ENCODE measurements at places on chromosomes 3 and 15.

DNA sequence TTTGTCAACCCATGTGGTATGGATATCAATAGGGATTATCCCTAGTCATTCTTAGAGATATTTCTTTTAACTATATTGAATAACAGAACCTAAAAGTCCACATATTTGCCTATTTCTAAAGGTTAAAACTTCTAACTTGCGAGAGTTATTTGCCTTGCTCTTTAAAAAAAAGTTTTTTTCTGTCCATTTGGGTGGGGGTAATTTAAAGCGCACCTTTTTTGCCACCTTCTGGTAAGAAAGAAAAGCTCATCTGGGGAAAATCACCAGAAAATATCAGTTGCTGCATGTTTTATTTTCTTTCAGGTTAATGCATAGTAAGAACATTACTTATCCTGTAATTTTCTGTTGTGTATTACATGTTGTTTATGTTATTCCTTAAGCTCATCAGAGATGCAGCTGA is 242.0 kb upstream of the GOLGA6L4 start:
- DNase-seq = no peak

GRCh38 chr3:126889276-126890201 is 93.4 kb upstream of the PLXNA1 start:
- no peak for DNase-seq

DNA sequence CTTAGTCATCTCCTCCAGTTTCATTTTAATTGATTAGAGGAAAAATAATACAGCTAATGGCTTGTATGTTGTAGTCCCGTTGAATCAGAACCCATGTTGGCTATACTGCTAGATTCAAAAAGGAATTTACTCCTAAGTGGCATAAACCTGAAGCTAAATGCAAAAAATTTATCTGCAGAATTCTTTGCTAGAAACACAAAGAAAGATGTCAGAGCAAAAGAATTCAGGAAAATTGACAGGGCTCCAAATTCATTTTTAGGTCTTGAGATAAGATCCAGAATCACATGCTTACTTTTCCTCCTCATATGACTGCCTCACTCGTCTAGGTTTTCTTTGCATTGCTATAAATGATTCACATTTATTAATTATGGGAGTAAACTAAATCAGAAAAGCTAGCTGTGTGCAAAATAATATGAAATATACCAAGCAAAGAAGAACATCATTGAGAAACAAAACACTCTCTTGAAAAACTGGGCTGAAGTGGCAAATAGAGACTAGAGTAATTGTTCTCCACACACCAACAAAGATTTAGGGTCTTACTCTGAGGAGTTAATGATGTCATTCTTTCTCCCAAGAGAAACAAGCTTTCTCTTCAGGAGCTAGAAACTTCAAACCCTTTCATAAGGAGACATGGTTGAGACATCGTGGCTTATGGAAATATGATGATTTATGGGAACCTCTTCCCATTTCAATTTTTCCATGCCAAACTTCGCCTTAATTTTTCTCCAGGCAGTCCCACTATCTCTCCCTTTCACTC is 94.8 kb upstream of the FEZF2 start:
- no peak for DNase-seq

DNA sequence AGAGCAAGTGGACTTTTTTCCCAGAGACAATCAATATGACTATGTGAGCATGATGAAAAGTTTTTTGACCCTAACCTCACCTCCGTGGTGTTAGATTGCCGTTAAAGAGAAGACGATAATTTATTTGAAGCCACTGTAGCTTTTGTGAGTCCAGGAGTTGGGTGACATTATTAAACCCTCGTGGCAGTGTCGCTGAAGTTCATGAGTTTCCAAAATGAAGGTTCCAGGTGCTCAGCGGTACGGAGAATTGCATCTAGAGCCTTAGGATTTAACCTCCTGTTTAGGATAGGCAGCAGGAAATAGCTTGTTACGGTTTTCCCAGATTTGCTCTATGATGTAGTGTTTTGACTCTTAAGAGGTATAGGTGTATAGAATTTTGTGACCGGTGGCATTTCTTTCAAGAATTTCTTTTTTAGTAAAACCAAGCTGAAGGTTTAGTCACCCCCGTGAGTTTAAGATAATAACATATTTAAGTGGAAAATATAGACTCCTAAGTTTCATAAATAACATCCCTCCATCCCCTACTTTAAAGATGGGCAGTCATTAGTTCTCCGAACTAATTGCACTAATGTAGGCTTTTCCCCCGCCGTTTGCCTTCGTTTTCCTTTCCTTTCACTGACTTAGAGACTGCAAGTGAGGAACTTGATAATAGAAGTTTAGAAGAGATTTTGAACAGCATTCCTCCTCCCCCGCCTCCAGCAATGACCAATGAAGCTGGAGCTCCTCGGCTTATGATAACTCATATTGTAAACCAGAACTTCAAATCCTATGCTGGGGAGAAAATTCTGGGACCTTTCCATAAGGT is 2.0 kb downstream of the SMC4 start:
- DNase-seq = peak; percentile 58

DNA sequence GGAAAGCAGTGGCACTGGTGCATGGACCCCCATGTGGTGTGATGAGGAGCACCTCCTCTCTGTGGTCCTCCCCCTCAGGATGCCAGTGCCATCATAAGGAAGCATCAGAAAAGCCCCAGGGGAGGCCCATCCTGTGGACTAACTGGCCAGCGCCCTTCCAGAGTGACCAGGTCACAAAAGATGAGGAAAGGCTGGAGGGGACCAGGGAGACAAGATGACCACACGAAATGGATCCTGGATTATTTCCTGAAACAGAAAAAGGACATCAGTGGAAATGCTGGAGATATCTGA is 56.4 kb downstream of the TPRA1 start:
- no peak for DNase-seq

GRCh38 chr3:183967693-183968092 is 50.0 kb downstream of the ABCC5 start:
- no peak for DNase-seq

GRCh38 chr3:124684459-124684858 is 45.8 kb upstream of the UMPS start:
- no peak for DNase-seq

GRCh38 chr15:41491889-41492288 is 1.8 kb upstream of the ITPKA start:
- no peak for DNase-seq

- no peak for DNase-seq
These were observed 174.3 kb upstream of the ZBTB20 start for GRCh38 chr3:115321400-115321805.

DNA sequence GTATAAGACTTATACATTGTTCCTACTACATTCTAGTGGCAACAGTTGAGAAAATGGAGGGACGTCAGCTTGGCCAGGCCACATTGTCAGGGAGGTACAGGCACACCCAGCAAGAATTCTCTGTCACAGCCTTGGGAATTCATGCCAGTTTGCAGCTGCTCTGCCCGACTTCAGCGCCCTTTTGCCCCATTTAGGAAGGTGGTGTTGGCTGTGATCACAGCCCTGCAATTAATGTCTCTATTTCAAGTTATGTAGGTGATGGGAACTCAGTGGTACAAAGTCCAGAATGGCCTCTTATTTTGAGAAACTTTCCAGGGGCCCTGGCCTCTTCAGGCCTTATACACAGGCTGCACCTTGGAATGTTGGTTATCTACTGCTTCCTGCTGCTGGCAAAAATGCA is 26.7 kb downstream of the AMOTL2 start:
- DNase-seq = no peak

DNA sequence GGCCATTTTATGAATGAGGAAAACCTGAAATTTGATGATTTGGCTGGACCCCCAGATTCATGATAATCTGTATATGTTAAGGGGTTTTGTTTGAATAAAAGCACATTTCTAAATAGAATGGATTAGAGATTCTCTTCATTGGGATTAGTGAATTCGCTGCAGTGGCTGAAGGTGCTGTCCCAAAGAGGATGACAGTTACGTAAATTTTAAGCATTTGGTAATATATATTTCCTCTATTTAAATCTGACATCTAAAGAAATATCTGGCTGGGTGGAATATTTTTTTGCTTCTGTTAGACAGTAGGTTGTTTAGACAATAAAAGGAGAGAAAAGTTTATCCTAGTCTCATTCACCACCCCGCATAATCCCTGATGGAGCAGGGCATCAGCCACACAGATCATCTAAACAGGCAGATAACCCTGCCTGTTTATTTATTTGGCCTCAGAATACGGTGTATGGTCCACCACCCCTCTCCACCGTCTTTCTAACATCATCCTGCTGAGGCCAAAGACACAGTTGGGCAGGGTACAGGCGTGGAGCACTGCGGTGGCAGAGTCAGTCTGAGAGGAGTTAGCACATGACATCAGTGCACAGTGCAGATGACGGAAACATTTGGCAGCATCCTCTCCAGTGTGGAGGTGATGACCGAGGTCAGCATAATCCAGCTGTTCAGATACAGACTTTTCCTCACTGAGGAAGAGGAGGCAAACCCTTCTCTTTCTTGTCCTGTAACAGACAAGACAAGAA is 20.4 kb upstream of the NFKBIZ start:
- peak; percentile 68 for DNase-seq

DNA sequence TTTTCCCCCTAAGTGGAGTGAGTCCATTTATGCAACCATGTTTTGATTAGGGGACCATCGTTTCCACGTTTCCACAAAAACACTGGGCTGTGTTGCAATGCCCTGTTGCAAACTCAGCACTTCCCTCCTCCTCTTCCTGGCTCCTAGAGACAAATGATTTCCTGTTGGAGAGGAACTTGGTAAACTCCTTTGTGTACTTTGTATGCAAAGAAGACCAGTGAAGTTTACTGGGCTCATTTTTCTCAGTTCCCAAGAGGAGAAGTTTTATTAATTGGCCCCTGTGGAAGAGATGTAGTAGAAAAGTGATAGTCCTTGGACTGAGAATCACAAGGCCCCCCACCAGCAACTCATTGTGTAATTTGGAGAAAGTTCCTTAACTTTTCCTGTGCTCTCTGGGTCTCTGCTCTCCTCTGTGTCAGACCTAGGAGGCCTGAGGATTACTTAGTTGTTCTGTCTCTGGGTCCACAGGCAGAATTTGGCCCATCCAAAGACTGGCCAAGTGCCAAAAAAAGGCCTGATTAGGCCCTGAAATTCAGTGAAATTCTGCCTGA is 95.0 kb downstream of the ATG7 start:
- DNase-seq = no peak

Measured in RCC 7860 (cell line).